ENCODE measurements at places on chromosomes 13 and 19.

DNA sequence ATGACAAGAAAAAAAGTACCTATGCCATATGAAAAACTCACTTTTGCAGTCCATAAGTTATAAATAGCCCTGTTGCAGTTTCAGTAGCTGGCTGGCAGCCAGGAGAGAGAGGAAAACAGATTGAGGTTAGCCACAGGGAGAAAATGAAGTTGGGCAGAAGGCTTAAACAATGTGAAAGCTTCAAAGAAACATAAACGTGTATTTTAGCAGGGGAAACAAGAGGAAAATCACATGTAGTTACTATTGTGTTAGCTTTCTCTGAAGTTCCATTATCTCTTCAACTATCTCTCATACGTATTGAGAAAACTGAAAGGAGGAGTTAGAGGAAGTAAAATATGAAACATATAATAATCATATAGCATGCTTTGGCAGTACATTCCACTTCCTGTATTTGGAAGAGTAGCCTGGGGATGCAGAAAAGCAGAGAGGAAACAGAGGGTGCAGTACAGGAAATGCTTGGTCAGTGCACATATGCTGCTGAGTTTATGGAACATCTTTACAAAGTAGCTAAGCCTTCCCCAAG lies 1551.1 kb downstream of the EFNB2 start:
- DNase-seq: no peak

DNA sequence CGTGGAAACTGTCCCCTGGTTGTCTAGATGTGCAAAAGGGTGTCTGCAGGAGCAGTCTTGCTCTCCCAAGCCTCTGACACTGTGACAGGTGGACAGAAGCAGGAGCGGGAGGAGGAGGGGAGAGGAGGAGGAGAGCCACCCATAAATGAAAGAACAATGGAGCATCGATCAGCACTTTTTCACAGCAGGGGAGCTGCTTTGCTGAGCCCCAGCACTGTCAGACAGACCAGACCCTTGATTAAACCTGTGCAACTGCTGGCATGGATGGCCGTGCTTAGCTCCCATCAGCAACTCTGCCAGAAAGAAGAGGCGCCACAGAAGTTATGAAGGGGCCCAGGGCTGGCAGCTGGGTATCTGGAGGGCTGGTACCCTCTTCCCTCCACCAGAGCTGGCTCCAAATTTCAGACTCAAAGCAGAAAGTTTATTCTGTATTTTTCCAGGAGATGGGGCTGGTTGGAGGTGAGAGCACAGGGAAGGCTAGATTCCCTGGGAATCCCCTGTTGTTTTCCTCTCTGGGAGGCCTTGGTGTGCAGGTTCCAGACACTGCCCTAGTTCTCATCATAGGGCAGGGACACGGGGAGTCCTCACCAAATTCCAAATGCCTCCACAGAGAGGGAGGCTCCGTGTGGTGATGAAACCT lies 1192.2 kb downstream of the UQCRFS1 start:
- DNase-seq: no peak

GRCh38 chr13:21686751-21687391 lies 16.0 kb downstream of the FGF9 start:
- DNase-seq: no peak

DNA sequence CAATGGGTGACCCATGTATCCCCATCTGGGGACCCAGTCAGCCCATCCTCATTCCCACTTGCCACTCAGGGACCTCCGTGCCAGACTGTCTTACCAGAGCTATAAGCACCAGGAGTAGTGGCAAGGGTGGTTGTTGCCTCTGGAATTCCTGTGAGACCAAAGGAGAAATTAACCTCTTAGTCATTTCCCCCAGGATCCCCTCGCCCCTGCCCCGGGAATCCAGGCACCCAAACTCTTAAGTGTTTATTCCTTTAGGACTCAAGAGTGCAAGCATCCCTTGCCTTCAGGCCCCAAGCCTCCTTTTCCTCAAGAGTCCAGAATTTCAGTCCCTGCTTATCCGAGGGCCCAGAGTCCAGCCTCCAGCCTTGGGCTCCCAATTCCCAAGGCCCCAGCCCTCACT lies 9.2 kb downstream of the NTN5 start:
- no peak for DNase-seq

DNA sequence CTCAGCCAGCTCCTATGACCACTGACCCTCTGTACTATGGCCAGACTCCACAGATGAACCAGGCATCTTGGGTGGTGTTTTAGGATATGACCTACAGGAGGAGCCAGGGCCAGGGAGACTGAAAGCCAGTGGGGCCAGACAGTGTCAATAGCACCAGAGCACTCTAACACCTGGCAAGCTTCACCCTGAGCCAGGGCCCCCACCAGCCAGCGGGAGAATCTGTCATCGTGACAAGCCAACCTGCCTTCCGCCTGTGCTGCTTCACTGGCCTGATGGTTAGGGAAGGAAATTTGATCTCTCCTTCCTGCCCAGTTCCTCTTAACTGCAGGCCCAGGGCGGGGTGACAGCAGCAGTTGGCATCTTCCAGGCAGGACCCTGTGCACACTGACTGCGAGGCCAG lies 222.4 kb downstream of the UQCRFS1 start:
- no peak for DNase-seq

DNA sequence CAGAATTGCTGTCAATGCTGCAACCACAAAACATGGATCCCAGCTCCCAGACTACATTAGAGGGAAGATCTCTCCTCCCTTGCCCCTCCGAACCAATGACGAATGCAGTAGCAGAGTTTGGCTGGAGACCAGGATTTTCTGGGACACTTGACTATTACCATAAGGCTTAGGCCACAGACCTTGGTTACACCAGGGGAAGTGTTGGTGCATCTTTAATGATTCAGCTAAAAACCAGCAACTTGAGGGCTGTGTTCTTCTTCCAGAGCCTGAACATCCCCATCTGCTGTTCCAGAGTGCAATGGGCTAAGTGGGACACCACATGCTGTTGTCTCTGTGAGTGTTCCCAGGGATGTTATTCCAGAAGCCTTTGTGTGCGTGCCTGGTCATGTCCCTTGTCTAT lies 528.2 kb downstream of the LMO7 start:
- DNase-seq: no peak

- DNase-seq: no peak
Observed at GRCh38 chr13:39935155-39935554, 279.7 kb downstream of the COG6 start.

DNA sequence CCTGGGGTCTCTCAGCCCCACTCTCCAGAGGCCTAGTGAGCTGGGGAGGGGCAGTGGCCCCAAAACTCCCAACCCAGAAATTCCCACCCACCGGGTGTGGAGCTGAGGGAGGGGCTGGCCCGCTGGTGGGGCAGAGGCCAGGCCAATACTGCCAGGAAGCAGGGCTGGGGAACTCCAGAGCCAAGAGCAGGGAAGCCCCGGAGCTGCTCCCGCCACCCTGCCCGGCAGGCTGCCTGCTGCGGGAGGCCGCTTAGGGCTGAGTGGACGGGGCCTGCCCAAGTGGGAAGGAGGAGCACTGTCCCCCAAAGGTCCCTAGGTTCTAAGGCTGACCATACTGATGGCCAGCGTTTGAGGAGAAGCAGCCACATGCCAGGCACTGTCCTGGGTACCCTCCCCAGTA lies 13.0 kb upstream of the RELB start:
- no peak for DNase-seq

DNA sequence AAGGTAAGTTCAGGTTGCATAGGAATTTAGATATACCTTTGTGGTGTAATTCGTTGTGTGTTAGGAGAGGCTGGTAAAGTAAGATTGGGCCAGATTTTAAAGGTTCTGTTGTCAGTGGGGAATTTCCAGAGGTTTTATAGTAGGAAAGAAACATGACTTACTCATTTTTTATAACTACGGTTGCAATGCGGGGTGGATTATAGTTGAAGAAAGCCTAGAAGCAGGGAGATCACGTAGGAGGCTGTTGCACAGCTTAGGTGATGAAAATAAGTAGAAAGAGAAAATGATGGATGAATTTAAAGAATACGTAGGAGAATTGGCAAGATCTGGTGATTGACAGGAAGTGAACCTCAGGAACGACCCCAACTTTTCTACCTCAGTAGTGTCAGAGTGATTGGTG lies 61.1 kb downstream of the PIBF1 start:
- no peak for DNase-seq

- no peak for DNase-seq
Observed at GRCh38 chr13:106145997-106146864, 389.2 kb downstream of the EFNB2 start.

GRCh38 chr19:35045667-35046300 lies 4.3 kb downstream of the HPN start:
- DNase-seq: no peak

Measured in stimulated activated CD4-positive, alpha-beta T cell treated with anti-CD3 and anti-CD28 coated beads, Interleukin-1b, Interleukin-23, amount 100 ng/mL, for 1 hour (primary cell).